ENCODE measurements at places on chromosomes 7 and 10.

GRCh38 chr10:33215154-33215553 lies 119.3 kb downstream of the NRP1 start:
- DNase-seq, result no peak

GRCh38 chr10:31642281-31642680 lies 286.4 kb downstream of the ARHGAP12 start:
- no peak for DNase-seq

GRCh38 chr7:155864271-155864985 lies 52.2 kb upstream of the SHH start:
- DNase-seq, result no peak

- DNase-seq, result no peak
These were observed 30.5 kb downstream of the LRMDA start for GRCh38 chr10:75461672-75462649.

GRCh38 chr7:2851497-2851896 lies 7.4 kb upstream of the GNA12 start:
- no peak for DNase-seq

- no peak for DNase-seq
These were observed 120.6 kb downstream of the LRRC4 start for GRCh38 chr7:127910670-127911069.

DNA sequence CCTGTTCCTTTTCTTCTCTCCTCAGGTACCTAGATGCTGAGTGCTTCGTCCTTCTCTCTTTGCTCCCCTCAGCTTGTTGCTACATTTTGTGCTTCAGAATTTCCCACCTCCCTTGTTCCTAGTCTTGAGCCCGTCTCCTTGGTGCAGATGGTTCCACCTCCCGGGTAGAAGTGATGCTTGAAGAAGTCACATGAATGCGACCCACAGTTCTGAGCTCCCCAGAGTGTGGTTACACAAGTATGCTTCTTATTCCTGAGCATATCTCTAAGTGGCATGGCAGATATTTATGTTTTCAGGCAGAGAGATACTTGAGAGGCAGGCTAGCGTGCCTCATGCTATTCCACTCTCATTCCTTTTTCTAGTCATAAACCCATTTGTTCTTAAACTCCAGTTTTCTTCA lies 34.0 kb downstream of the INPP5F start:
- no peak for DNase-seq

GRCh38 chr7:22885797-22886261 lies 63.2 kb upstream of the TOMM7 start:
- no peak for DNase-seq

DNA sequence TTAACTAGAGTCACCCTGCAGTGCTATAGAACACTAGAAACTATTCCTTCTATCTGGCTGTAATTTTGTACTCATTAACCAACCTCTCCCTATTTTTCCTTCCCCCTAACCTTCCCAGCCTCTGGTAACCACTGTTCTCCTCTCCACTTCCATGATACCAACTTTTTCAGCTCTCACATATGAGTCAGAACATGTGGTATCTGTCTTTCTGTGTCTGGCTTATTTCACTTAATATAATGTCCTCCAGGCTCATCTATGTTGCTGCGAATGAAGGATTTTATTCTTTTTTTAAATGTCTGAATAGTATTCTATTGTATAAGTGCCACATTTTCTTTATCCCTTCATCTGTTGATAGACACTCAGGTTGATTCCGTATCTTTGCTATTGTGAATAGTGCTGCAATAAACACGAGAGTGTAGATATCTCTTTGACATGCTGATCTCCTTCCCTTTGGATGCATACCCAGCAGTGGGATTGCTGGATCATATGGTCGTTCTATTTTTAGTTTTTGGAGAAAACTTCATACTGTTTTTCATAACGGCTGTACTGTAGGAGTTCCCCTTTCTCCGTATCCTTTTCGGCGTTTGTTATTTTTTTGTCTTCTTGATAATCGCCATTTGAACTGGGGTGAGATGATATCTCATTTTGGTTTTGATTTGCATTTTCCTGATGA lies 101.4 kb downstream of the FAM107B start:
- DNase-seq, result peak; percentile 52

GRCh38 chr7:6536262-6537260 lies 14.7 kb downstream of the GRID2IP start:
- DNase-seq, result no peak

GRCh38 chr7:50304129-50304910 lies at the start of gene IKZF1:
Gene IKZF1, plus strand, starts transcription at chr7:50304716. Its CDS starts 14,346 bp downstream, at chr7:50319062.
- no peak for DNase-seq

DNA sequence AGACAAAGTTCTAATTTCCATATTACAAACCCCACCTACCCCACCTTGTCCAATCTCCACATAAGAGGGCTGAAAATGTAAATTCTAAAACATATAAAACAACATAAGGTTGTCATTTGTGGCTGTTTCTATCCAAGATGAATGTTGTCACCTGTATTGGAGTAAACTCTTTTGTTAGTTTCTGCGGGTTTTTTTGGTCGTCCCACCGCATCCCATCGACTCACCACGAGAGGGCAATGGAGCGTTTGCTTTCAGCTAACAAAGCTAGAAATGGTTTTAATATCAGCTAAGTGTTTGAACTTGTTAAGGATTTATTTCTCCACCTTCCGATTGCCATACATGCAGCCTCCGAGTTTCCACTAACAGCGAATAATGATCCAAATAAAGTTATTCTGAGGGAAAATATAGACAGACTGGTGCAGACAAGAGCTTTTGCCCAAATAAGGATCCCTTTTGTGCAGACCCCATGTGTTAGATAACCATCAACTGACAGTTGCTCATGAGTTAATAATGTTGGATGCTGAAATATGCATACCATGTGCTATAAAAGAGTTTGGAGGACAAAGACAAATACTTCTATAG lies 137.2 kb downstream of the ARID5B start:
- peak; percentile 64 for DNase-seq

GRCh38 chr7:27097686-27098577 lies 2.1 kb upstream of the HOXA1 start:
- no peak for DNase-seq

DNA sequence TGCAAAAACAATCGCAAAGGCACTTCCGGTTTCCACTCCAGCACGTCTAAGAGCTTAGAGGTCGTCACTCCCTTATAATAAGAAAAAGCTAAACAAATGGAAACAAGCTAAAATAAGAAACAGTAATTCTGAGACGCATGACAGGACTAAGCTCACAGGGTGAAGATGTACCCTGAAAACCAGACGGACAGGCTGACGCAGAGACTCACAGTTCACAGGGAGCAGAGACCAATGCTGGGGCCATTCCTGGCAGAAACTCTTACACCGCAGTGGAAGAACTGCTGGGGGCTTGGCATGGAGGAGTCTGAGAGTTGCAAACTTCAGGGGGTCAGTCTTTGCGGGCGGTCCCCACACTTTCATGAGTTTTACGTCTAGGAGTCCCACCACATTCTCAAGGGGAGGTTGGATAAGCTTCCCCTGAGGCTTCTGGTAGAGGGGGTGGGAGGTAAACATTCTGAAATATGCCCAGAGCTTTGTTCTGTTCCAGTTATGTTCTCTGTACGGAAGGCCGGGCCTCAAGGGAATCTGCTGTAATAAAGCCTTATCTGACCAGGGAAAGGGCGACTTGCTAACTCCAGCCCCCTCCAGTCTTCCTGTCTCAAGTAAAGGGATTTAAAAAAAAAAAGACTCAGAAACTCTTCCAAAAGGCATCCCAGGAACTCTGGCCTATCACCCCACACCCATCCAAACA lies 47.8 kb downstream of the BRI3 start:
- no peak for DNase-seq

- DNase-seq, result no peak
These were observed 138.4 kb downstream of the FGFR2 start for GRCh38 chr10:121459622-121460453.

GRCh38 chr10:26696786-26697162 lies 727 bp upstream of the PDSS1 start:
- DNase-seq, result no peak

DNA sequence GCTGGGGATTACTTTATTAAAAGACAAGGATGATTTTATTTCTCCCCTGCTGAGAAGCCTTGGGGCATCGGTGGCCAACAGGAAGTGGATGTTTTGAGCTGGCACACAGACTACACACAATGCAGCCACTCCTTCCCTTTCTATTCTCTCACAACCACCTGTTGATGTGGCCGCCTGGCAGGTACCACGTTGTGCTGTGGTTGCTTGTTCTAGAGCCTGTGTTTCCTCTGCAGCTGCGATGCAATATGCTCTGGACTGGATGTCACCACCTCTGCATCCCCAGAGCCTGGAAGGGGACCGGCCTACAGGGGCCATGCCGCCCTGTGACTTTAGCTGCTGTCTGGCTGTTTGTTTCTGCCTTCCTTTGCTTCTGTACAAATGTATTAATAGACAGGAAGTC lies 195.7 kb upstream of the CELF2 start:
- DNase-seq, result no peak

DNA sequence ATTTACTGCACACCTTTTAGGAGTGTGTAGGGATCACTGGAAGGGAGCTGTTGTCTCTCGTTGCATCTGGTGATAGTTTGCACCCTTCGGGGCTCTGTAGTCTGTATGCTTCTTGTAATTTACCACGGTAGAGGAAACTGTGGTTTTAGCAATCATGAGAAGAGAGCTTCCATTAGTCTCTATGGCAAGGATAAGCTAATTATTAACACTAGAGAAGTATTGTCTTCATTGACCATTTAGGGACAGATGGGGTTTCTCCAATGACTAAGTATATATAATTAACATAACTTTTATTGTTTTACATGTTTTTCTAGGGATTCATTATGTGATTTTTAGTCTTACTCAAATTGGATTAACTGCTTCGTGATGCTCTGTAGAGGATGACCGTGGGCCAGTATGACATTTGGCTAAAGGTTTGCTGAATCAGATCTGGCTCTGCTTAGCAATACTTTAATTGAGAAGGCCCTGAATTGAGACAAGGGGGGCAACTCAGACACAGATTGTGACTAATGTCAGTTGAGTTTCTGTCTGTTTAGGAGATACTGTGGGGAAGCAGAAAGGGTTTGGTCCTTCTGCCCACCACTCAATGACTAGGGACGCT lies 8.7 kb downstream of the SLC18A2 start:
- DNase-seq, result no peak

DNA sequence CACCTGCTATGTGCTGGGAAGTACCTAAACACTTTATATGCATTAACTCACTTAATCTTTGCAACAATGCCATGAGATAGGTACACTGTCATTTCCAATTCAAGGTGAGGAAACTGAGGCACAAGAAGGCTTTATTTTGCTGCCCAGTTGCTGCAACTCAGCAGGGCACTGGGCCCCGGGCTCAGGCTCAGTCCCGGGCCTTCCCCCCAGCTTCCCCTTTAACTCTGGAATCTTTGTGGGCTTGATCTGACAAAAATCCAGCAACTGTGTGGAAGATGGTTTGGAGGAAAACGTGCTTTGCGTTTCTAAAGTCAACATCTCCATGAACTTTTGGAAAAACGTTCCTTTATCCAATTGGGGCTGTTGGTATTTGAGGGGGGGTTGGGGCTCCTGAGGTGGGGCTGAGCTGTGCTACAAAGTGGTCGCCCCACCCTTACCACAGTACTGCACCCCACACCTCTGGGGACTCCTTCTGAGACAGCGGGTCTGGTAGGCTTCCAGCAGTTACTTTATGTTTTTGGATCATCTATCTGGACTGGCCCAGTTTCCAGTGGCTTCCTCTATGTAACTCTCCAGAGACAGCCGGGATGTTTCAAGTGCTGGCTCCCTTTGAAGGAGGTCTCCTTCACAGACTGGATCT lies 40.5 kb upstream of the CAMK1D start:
- no peak for DNase-seq

DNA sequence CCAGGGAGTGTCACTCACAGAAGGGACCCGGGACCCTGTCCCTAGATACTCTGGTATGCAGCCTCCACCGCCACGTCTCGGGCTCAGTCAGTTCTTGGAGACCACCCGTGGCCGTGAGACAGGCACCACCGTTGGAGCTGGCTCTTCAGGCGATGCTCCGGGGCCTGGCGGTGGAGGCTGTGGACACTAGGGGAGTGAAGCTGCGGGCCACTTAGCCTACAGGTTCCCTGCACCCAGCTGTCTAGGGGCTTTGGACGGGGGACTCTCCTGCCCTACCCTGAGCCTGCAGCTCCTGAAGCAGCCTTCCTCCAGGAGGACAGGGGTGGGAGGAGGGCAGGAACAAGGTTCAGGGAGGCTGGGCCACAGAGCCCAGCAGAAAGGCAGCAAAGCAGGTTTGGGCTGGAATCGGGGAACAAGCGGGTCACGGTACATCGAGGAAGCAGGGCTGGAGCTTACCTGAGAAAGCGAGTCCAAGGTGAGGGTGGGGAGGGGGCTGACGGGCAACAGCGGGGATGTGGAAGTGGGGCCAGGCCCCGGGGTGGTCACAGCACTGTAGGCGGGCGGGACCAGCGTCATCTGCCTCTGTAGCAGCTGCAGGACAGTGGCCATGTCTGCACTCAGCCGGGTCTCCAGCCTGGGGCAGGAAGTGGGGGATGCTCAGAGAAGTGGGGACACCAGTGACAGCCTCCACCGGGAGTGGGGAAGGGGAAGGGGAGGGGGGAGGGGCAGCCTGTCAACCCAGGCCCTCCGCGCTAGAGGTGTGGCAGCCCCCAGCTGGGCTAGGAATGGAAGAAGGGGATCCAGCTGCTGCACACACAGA lies 31.5 kb downstream of the KCNH2 start:
- no peak for DNase-seq

DNA sequence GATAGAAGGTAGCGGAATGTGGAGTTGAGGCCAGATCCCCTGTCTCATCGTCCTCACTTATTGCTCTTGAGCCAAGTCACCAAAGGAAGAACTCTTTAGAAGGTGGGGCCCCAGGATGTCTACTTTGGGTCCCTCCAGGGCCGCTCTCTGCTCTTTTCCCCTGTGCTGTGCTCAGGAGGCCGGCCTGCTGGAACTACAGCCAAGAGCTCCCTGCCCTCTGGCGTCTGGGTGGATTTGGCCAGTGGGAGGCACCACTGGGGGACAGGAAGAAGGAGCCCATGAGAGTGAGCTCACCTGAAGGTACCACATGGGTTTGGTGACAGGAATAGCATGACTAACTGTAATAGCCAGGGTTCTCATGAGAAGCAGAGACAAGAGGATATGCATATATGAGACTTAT lies 97.7 kb upstream of the FAM180A start:
- no peak for DNase-seq

DNA sequence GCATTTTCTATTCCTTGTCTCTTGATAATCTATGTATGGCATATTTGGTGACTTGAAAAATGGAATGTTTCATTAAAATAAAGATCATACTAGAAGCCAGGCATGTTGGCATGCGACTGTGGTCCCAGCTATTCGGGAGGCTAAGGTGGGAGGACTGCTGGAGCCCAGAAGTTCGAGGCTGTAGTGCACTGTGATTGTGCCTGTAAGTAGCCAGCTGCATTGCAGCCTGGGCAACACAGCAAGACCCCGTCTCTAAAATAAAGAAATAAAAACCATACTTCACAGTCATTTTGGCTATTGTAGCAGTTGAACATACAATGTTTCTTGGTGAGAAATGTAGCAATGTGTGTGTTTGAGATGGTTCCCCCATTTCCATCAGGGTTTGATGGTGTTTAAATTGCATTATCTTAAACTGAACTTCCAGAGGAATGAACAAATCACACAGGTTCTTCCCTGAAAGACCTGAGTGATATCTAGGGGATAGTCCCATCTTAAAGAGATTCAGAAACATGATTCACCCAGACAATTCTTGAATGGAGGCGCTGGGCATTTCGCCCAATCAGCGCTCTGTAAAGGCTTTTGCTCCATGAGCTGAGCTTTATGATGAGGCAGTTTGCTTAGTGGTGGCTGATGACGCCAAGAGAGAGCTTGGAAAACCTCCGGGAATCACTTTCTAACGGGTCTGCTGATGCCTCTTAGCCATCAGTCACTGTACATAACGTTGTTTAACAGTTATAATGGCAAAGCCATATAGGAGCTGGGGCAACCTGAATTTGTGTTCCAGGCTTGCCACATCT lies 19.4 kb upstream of the BTBD16 start:
- no peak for DNase-seq

Measured in foreskin fibroblast (primary cell).